ENCODE measurements at places on chromosomes 16 and 17.
A peak's percentile ranks its signal among the peaks of the same experiment; 100 is the strongest.

GRCh38 chr17:22507823-22508222, 815.5 kb downstream of the KCNJ18 start:
- no peak for DNase-seq

- DNase-seq = no peak
These were observed 23.3 kb upstream of the ENGASE start for GRCh38 chr17:79051306-79051705.

DNA sequence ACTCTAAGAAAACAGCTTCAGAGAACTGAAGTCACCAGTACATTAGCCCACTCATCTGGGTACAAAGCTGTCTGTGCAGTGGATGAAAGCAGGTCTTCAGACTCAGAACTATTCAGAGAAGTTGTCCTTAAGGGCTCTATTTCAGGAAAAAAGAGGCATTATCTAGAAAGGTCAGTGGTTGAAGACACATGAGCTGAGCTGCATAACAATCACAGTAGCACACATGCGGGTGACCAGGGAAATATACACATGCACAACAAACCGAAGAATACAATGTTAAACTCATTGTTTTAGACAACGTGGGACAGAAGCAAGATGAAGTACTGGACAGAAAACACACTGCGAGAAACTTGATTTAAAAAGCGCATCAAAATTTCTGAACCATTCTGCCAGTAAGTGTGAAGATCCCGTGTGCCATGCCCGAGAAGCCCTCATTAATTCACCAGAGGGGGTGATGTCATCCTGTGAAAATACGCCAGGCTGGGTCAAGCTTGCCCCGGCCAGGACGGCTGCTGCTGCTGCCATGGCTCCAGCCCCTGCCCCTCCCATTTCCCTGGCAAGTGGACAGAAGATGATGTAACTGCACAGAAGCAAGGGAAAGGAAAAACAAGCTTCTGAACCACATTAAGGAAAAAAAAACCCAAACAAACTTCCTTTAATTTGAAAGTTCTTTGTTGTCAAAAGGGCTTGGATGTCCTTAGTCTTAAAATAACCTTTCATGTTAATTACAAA, 10.1 kb downstream of the DYNC1LI2 start:
- peak; percentile 75 for DNase-seq

DNA sequence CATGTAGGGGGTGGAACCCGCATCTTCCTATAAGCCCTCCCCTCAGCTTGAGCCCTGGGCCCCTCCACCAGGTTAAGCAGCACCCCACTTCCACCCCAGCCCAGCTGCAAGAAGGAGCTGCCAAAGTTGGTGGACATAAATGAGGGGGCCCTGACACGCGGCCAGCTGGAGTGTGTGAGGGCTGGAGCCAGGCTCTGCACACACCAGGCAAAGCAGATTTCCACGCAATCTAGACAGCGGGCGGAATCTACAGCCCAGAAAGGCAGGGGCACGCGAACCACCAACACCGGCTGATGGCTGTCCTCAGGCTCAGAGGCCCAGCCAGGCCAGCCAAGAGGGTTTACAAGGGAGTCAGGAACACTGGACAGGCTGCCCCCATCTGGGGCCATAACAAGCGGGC, 171.2 kb downstream of the ZNF423 start:
- DNase-seq = no peak

- no peak for DNase-seq
These were observed 147.9 kb downstream of the MAF start for GRCh38 chr16:79452671-79453070.

DNA sequence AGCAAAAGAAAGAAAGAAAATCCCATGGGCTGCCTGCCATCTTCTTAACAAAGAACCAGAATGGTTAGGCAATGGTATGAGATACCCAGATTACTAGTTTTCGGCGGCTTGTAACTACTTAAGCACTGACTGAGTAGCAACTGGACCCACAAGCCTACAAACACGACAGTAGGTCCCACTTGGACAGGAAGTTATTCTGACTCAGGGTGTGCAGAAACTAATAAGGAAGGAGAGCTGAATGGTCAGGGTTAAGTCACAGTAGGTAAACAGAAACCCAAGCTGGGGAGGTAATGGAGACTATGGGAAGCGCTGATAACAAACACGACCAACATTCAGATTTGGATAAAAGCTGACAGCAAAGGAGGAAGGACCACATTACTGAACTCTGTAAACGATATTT, 10.4 kb upstream of the HLF start:
- no peak for DNase-seq

GRCh38 chr17:80636361-80637018, 91.9 kb downstream of the RPTOR start:
- DNase-seq = no peak

- no peak for DNase-seq
These were observed 6.4 kb upstream of the ZNF750 start for GRCh38 chr17:82846061-82846691.

DNA sequence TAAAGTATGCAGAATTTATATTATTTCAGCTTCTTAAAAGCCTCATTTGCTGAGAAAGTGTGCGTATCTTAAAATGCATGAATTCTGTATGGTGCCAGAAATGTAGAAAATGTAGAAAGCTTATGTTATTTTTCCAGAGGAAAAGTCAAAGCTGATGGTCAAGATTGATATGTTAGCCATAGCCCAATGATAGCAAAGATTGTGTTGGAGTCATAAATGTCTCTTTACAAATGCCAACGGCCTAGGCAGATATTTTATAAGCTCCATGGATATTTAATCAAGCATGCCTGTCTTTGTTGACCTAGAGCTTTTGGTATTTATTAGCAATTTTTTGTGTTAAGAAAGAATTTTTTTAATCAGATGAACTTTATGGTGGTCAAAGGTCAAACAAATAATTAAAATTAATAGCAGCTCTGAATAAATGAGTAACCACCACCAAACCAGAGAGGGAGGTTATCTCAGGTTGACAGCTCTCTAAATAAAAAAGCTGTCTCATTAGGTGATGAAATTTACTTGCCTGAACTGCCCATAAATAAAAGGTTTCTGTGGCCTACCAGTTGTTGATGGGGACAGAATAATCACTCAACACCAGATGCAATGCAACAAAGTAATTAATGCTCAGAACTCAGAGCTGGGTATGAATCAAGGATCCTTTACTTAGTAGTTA, 28.5 kb downstream of the CLEC3A start:
- DNase-seq = no peak

DNA sequence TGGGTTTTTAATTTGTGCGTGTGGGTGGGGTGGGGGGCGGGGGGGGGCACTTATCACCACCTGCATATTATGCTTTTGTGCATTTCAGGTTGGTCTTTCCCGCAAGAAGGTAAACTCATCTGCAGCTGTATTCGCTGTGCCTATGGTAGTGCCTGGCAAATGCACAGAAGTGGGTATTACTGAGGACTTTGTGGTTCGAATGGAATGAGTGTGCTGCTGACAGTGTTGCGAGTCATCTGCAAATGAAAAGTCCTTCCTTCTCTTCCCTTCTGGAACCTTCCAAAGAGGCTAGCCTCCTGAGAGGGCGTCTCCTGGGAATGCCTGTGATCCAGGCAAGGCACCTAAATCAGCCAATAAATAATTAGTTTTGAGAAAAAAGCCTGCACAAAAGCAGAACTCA, 532.9 kb downstream of the MAF start:
- DNase-seq = peak; percentile 37

DNA sequence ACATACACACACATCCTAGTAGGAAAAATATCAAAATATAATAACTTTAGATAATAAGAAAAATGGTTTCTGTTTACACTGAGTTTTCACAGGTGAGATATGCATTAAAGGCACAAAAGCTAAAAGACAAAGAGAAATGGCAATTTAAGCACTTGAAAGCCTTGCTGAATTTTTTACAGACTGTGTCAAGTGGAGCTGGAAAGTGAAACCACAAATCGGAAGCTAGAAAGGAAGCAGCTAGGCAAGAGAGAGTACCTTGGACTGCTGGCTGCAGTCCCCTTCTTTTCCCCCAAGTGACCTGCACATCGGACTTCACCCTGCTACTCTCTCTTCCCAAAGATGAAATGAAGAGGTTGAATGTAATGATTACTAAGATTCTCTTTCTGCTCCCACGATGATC, 135.1 kb downstream of the CDH13 start:
- DNase-seq = peak; percentile 23

DNA sequence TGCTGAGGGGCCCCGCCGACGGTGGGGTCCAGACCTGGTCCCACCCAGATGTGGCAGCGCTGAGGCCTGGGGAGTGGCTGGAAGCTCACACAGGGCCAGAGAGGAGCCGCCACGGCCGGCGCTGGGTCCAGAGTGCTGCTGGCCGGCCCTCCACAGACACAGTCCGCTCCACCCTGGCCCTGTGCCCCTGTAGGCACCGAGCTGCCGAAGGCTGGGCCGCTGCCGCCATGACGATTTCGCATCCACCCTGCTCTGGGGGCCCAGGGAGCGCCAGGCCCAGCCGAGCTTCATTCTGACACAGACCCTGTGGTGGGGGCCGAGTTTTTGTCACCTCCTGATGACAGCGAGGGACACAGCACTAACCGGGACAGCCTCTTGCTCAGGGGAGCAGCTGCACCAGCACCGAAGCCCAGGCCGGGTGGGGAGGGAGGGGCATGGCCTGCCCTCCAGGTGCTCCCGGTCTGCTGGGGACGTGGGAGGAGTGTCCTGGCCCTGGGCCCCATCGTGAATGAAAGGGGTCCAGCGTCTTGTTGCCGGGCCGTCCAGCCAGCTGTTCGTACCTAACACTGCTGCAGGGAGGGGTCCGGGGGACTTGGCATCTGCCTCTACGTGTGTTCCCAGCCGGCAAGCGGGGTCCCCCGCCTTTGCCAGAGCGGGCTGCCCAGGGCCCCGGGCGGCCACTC, 27.1 kb upstream of the SSTR5 start:
- no peak for DNase-seq

DNA sequence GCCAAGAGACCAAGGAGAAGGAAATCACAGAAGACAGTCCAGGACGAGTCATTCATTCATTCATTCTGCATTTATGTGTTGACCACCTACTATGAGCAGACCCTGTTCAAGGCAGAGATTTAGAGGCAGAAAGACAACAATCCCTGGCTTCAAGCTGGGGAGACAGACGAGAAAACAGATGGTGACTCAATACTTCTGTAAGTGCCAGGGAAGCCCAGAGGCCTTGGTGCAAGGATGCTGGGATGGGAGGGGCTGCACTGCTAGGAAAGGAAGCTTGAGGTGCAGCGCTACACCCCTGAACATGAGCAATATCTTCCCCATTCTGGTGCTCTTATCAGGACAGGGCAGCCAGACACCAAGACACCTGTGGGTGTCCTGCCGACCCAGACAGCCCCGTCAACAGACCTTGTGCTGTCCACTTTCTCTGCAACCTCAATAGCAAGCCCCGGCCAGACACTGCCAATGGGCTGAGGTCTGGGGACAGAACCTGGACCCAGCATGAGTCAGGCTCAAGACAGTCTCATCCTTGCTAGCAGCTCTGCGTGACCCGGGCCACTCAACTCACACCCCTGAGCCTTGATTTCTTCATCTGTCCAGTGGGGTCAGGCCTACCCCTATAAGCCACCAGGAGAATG, 163.5 kb downstream of the COPRS start:
- DNase-seq = no peak

GRCh38 chr16:80355335-80355734, 185.5 kb upstream of the DYNLRB2 start:
- DNase-seq = no peak

GRCh38 chr16:76278980-76279379, 1.8 kb downstream of the CNTNAP4 start:
- DNase-seq = peak; percentile 7

- DNase-seq = no peak
These were observed 18.4 kb downstream of the SYT17 start for GRCh38 chr16:19186408-19186807.

DNA sequence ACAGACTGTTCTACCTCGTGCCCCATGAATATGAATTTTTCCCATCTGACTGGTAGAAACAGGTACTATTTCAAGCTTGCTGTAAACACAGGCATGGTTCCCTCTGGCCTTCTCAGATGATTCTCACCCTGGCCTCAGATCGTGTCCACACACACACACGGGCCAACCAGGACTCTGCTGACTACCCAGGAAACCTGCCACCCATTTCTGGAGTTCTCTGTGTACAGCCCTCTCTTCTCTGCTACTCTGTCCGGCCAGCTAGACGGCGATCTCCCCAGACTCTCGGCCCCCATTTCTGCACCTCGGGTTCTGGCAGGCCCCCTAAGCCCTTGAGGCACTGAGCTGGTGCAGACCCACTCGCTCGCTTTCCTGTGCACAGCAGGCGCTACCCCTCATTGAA, 31.2 kb downstream of the RPA1 start:
- no peak for DNase-seq

DNA sequence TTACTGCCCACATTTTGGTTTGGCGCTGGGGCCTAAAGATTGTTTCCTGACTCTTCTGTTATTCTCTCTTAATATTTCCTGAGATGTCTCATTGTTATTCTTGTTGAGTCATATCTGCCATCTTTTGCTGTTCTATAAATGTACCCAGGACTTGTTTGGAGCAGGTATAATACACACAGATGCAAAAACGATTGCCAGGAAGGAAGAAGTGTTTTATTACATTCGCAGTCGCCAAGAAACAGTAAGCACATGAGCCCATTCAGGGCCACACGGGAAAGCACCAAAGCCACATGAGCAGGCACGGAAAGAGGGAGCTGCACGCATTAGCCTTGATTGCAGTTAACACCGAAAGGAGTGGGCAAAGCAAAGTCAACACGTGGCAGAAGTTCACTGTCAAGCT, 70.2 kb downstream of the ARHGAP44 start:
- no peak for DNase-seq

- no peak for DNase-seq
These were observed 34.9 kb upstream of the NLRP1 start for GRCh38 chr17:5619088-5619740.

GRCh38 chr17:40101367-40102210, 1.2 kb upstream of the NR1D1 start:
- DNase-seq = no peak

DNA sequence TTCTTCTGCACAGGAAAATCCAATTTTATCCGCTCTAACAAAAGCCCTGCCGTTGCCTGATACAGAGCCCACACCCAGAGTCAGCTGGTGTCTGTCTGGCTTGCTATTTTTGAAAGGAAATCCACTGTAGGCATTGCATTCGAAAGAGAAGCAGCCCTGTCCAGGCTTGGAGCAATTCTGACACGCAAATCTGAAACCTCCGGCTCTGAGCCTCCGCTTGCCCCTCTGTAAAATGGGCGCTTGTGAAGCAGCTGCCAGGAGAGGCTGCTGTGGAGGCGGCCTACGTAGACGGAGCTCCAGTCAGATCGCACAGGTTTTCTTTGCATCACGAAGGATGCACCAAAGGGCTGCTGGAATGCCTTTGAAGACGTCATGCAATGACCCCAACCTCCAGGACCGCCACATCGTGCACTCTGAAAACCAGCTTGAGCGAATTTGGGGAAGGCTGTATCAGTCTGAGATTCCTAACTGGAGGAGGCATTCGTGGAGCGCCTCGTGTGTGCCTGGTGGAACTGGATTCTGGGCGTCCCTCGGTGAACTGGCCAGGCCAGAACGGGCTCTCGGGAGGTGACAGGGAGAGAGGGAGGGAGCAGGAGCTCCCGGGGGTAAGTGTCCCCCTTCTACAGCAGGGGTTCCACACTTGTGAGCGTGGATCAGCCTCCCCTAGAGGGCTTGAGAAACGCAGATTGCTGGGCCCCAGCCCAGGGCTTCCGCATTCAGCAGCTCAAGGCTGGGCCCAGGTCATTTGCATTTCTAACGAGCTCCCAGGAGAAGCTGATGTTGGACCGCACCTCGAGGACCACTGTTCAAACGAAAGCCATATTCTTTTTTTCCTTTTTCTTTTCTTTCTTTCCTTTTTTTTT, 215.5 kb downstream of the MRTFB start:
- DNase-seq = no peak

Data from mammary epithelial cell (primary cell).